ENCODE measurements at places on chromosomes 3 and 15.

- no peak for DNase-seq
Measured at GRCh38 chr3:102025606-102026270, 176.4 kb downstream of the NFKBIZ start.

GRCh38 chr3:143190101-143190500 lies 70.5 kb downstream of the CHST2 start:
- DNase-seq = no peak

DNA sequence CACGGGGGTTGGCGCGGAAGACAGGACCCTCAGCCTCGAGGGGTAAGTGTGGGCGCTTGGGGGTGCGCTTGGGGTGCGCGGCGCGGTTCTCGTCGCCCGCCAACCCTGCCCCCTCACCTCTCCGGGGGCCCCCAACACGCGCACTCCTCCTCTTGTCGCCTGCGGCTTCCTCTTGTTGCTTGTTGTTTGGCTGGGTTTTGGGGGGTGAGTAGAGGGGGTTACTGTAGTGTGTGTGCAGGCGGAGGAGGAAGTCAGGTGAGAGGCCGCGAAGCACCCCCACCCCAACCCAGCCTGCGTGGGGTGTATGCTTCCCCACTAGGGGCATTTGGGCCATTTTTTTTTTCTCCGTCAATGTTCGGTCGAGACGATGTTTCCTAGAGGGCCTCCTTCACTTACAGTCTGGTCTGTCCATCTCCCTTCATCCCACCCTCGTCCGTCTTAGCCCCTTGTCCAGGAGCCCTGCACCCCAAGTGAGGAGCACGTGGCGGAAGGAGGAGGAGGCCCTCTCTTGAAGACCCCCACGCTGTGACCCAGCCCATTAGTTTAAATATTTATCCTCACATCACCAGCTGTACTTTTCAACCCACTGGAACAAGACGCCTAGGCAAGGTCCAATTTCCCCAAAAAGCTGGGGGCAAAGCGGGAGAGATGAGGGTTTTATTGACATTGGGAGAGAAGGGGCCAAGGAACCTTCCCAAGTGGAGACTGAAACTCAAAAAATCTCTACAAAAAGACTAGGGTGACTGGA lies 20.4 kb upstream of the SATB1 start:
- DNase-seq = peak; percentile 82

GRCh38 chr3:119579366-119580066 lies at the start of gene ADPRH:
TSS of gene ADPRH (plus strand) at chr3:119579492. CDS start at chr3:119582170, 2,678 bp downstream.
- peak; percentile 37 for DNase-seq

GRCh38 chr3:143363949-143364348 lies 244.4 kb downstream of the CHST2 start:
- no peak for DNase-seq

GRCh38 chr3:151538456-151539393 lies 77.9 kb upstream of the IGSF10 start:
- no peak for DNase-seq

DNA sequence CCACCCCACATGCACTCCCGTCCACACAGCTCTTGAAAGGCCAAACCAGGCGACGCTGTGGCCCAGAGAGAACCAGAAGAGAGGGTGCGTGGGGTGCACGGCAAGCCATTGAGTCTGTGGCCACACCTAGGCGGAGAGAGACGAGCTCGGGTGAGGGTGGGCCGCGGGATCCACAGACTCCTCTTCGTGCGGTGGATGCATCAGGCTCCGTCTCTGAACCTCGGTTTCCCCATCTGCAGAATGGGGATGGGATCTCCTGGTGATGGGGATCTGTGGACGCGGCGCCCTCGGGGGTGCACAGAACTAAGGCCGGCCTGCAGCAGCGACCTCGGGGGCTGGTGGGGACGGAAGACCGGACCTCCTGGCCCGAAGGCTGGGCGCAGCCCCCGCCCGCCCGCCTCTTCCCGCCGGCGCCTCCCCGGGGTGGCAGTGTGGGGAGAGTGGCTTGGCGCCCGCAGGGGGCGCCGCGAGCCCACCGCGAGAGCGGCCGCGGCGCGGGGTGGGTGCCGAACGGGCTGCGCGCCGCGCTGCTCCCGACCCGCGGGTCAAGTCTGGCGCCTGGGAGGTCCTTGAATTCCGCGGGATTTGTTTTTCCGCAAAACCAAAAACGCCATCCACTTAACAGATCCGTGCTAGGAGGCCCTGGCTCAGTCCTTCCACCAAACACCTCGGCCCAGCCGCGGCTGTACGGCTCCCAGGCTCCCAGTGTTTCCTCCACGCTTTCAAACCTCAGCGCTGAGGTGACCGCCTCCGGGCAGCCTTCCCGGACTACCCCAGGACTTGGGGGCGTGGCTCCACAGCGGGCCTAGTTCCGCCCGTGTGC lies 13.2 kb upstream of the ADPGK start:
- DNase-seq = peak; percentile 17

DNA sequence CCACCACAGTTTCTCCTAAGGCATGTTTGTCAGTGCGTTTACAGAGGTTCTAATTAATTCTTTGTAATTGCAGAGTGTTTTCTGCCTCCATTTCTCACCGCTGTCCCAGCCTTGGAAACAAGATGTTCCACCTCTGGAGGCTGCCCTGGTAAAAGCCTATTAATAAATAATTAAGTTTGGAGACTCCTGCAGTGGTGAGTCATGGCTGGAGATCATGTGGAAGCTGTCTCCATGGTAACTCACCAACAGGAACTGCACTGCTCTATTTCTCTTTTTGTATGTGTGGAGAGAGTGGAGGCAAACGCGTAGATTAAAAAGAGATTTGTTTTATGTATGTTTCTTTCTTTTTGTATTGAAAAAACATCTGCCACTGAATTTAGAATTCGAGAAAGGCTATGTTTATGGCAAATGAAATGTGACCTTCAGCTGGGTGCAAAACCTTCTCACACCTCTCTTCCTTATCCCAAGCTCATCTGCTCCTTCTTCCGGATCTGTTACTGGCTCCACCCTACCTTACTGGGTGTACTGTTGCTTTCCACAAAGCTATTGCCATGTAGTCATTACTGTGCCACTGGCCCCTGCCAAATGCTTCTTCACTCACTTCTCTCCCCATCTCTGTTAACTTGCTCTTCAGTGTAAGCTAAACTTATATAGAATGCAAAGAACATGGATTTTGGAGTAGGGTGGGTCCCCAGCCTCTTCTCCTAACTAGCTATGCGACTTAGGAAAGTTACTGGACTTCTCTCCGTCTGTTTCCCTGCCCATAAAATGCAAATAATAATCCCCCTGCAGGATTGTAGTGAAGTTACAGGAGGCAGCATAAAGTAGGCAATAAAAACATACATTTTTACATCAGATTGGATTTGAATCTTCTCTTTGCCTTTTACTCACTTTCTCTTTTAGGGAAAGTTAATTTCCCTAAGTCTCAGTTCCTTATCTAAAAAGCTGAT lies 778.5 kb downstream of the NTRK3 start:
- no peak for DNase-seq

DNA sequence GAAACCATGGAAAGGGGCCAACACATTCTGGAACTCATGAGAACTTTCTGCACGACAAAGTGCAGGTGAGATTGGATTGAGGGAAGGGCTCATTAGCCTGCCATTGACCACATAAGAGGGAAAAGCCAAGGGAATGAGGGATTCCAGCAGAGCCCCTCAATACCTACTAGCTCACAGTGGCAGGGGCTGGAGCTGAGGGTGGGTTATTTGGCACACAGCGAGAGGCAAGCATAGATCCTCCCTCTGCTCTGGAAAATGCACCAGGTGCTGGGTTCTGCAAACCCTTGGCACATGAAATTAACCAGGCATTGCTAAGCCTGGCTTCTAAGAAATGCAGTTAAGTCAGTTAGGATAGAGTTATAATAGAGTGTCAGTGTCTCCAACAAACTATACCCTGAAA lies 60.8 kb downstream of the IL16 start:
- DNase-seq = no peak

DNA sequence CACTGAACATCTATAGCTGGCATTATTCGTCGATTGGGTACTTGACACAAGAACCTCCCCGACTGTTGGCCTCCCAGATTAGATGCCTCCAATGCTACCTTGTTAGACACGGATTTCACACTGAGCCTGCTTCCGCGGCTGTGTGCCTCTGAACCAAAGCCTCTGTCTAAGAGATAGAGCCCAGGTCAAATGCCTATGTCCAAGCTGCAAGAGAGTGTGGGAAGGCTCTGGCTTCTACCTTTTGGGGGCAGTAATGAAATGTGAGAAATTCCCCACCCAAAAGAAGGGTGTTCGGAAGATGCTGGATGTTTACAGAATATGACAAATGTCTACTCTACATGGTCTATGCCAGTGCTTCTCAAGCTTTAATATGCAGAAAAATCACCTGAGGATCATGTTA lies 2.0 kb upstream of the RPUSD2 start:
- DNase-seq = no peak

DNA sequence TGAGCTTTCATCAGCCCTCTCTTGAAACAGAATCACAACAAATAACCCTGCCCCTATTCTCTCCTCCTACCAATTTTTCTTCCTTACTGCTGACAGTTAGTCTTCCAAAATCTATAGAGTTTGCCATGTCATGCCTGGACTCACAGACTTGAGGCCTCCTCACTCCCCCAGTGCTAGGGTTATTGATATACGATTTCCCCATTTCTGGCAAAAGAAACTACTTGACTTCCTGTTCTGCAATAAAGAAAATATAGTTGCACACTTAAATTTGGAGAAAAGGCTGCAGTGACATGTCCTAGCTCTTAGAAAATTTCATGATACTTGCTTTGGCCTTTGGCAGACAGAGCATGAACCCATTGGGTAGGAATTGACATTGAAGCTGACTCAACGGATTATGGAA lies 75.9 kb downstream of the CYP19A1 start:
- DNase-seq = no peak

DNA sequence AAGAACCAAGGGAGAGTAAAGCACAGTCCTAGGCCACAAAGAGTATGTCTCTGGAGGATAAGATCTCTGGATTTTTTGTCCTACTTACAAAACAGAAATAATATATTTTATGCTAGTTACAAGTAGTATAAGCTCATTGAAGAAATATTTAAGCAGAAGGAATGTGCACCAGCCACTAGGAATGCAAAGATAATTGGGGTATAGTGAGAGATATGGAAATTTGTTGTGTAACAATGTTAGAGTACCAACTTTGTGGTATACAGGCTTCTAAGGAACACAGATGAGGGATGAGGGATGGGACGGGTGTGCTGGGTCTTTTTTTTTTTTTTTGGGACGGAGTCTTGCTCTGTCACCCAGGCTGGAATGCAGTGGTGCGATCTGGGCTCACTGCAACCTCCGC lies 26.5 kb downstream of the AKAP13 start:
- DNase-seq = no peak

- no peak for DNase-seq
Measured at GRCh38 chr3:168249550-168250414, 154.1 kb upstream of the GOLIM4 start.

DNA sequence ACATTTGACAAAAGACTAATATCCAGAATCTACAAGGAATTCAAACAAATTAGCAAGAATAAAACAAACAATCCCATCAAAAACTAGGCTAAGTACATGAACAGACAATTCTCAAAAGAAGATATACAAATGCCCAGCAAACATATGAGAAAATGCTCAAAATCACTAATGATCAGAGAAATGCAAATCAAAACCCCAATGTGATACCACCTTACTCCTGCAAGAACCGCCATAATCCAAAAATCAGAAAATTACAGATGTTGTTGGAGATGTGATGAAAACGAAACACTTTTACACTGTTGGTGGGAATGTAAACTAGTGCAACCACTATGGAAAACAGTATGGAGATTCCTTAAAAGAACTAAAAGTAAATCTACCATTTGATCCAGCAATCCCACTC lies 79.4 kb downstream of the SNTN start:
- no peak for DNase-seq

- peak; percentile 10 for DNase-seq
Measured at GRCh38 chr15:101651554-101652097, 555 bp downstream of the TM2D3 start.

- no peak for DNase-seq
Measured at GRCh38 chr3:29481969-29482767, 201.3 kb downstream of the RBMS3 start.

DNA sequence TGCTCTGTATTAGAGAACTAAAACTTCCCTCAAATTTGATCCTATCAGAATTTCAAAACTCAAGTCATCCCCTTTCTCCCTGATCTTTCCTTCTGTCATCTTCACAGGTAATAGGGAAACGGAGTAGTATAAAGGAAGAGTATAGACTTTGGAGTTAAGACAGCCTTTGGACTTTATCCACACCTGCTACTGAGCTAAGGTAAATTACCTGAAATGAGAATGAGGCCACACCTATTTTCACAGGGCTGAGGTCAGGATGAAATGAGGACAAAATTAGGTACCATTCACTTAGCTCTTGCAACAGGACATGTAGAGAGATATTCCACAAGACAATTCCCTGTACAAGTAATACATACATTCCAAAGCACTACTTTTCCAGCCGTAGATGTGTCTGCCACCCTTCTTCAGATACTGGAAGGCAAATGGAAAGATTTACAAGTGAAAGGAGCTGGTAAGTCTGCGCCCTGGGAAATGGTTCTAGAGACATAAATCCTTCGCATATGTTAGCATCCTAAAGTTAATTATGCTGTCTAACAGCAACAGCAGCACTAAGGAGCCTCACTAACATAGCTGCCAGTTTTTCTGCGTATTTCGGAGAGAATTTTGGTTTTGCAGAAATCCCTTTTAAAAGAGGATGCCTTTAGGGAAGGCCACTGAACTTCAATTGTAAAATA lies 461.8 kb downstream of the SHQ1 start:
- no peak for DNase-seq

DNA sequence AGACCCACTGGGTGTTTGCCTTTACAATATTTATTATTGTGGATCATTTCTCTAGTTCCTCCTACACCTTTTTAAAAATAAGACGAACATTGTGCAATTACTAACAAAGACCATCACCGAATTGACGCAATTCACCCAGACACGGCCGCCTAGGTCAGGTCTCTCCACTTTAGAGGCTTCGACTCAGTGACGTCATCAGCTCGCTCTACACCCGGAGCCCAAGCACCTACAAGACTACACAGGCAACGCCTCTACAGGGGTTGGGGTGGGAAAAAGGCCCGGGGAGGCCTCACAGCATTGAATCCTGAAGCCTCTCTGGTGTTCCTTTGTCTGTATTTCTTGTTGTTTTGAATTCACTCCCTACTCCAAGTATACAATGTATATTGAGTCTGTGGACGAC lies 16.6 kb downstream of the ZIC4 start:
- no peak for DNase-seq

DNA sequence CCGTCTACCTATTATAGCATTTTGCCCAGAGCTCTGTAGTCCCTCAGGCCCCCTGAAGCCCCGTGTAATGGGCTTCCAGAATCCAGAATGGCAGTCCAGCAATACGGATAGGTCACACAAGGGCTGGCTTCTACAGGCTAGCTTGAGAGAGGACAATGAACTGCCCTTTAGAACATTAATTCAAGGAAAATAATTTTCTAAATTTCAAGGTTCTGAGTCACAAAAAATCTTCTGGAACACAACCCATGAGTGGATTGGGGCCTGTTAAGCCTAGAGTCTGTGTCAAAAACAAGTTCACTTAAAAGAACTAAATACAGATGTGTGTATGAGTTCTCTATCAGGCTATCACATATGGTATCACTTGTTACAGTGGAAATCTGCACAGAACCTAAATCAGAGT lies 28.8 kb downstream of the DCP1A start:
- no peak for DNase-seq

DNA sequence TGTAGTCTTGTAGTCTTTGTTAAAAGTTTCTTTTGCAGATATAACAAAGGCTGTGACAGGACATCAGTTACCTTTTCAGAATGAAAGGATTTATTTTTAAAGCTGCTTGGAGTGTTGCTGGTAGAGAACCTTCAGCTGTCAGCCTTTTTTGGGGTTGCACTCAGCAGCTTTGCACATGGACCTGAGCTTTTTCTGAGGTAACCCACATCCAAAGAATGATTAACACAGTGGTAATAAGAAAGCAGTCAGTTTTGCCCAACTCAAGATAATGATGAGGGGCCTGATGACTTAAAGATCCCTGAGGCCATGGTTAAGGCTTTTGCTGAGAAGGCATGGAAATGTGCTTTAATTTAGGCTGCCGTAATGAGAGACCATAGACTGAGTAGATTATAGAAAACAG lies 1042.7 kb downstream of the PLOD2 start:
- DNase-seq = no peak

All from CD4-positive, alpha-beta T cell treated with Interleukin-4 for 4 hours (primary cell).